ENCODE measurements at places on chromosomes 1 and 21. TPM values are rescaled to one million over a fixed set of nuclear protein-coding genes. Genes with fewer than 3 reads are reported as not detected.

FAM151A gene
- total RNA-seq = not detected

- DNase-seq = no peak
Measured at GRCh38 chr1:28354121-28354520, 15.4 kb upstream of the PHACTR4 start.

RSPO1 gene
- not detected for total RNA-seq

NFIA gene
- total RNA-seq = 5.0 TPM

- DNase-seq = no peak
Measured at GRCh38 chr1:7399514-7400125, 371.5 kb upstream of the VAMP3 start.

TMEM82 gene
- not detected for total RNA-seq

TRNP1 gene
- total RNA-seq = not detected

DNA sequence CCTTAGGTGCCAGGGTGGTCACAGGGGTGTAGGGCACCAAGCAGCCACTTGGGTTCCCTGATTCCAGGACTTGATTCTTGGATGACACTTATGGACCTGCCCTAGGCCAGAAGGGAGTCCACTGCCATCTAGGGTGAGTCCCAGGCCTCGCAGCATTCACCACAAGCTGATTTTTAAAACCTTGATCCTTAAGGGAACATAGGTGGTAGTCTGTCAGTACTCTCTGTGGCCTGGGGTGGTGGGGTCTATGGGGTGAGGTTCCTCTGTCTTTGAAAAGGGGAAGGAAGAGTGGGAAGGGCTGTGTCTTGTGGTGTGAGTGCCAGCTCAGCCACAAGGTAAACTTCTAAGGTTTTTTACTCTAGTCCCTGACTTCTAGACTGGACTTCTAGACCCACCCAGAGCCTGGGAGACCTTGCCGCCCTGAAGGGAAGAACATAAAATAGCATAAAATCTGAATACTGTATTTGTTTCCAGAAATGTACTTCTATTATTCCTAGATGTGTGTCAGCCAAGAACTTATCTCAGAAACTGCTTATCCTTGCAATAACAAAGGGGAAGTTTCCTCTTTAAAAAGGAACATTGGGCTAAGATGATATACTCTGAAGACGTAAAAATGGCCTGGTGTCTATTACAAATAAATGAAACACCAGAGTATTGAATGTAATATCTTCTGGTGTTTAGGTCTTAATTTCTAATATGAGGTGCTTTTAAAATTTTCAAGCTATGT is 757.3 kb downstream of the LTN1 start:
- DNase-seq = no peak

DNA sequence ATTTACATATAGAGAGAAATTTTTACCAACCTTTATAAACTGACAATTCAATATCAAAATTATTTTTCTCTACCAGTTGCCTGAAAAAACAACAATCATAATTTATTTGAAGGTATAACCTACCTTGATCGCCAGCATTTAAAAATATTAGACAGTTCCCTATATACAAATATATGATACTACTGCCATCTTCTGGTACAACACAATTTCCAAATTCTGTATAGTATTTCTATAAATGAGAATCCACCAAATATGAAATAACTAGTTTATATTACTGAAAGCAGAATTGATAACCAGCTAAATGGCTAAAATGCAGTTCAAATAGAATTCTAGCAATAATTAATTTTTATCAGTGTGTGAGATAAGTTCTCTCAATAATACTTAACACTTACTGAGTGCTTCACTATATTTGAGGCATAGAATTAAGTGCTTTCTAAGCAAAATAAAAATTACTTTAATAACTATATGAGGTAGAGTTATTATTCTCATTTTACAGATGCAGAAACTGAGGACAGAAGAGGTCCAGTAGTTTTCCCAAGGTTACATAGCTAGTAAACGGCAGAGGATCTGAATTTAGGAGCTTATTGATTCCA is 75.6 kb downstream of the PIGK start:
- no peak for DNase-seq
